NCI-H1105 (cell line): ENCODE measurements at places on chromosomes 1 and 21.

DNA sequence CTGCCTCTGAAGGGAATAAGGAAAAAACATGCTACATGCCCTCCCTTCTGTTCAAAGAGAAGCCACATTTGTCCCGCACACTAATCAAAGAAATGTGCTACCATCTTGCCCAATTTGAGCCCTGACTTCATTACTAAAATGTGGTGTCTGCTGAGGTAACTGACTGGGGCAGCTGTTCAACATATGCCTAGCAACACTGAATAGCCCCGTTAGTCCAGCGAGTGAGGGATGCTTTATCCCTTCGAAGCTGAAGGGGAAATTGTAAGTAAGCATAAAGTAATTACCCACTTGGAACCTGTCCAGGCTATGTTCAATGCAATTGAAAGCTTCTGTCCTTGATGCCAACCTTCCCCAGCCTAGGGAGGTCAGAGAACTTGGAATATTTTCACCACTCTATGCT is 310.6 kb downstream of the SEC16B start:
- DNase-seq = peak; percentile 37

- peak; percentile 39 for DNase-seq
Measured at GRCh38 chr1:111334169-111334568, 43.5 kb downstream of the CHIA start.

GRCh38 chr21:17451364-17451891 is 61.4 kb upstream of the CXADR start:
- no peak for DNase-seq

DNA sequence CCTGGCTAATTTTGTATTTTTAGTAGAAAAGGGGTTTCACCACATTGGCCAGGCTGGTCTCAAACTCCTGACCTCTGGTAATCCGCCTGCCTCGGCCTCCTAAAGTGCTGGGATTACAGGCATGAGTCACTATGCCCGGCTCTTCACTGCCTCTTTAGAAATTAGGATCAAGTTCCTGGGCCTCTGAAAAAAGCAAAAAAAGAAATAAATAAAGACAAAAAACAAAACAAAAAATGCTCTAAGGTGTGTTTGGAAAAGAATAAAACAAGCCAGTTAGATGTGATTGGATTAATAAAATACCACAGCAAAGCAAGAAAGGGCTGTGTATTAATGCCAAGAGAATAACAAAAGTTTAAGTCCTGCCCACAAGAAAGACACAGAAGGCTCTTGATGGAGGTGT is 4.2 kb upstream of the ABCB10 start:
- no peak for DNase-seq

GRCh38 chr1:83807821-83808220 is 191.1 kb downstream of the TTLL7 start:
- DNase-seq = no peak

GRCh38 chr1:101167891-101168290 is 68.9 kb upstream of the S1PR1 start:
- no peak for DNase-seq

DNA sequence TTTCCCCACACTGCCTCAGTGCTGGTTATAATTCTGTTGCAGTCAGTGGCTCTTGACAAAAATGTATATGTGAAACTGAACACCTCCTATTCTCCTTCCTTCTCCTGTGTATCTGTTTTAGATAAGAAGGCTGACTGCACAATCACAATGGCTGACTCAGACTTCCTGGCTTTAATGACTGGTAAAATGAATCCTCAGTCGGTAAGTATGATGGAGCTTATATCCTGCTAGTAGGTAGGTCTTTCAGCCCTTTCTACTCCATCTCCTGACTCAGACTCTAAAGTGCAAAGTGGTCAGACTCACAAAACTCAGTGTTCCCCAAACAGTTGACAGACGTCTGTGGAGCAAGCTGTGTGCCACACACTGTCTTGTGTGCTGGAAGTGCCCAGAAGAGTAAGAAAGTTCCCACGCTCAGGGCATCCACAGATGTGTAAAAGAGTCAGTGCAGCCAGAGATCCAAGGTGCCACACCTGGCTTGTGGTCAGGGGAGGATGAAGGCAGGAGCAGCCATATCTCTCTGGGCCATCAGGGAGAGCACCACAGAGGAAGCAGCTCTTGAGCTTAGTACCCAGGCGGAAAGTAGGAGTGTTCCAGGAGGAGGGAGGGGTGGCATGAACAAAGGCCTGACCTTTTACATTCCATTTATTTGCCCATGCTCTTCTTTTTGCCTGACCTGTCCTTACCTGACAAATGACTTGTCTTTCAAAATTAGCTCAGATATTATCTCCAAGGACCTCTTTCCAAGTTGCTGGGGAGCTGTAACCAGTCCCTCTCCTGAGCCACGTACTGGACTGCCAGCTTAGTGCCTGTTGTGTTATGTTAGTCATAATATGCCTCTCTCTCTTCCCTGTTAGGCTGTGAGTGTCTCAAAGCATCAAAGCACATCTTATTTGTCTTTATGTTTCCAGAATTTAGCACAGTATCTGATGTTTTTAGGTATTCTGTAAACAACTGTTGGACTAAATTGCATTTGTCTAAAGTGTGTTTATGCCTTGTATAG is 14.0 kb upstream of the PODN start:
- no peak for DNase-seq

DNA sequence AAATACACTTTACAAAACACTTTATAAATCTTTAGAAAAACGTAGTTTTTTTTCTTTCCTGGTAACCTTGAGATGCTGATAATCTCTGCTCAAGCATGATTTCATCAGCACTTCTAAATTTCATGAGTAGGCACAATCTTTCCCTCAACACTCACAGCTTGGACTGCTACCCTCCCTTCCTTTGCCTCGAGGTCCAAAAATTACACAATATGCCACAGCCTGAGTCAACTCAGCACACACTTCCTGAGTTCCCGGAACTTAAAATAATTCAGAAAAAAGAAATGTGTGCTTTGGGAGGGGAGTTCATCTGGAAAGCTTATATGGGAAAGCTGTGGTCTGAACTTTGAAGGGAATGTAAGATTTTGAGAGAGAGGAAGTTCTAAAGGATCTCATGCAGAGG is 5.9 kb downstream of the CLCA2 start:
- DNase-seq = no peak

GRCh38 chr1:217348960-217349664 is 281.8 kb downstream of the GPATCH2 start:
- no peak for DNase-seq

DNA sequence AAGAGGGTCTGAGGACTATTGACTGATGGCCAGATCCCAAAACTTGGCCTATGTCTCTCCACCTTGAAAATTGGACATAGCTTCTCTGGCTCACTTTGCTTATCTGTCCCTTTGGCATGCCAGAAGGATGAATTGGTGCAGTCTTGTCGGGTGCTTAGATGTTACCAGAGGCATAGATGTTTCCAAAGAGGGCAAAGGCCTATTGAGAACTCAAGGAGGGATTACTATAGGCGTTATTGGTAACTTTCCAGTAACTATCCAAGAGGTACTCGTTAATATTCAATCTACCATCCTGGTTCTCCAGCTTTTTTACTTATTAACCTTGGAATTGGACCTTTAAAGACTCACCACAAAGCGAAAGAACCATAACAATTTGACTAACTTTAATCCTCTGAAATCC is 368.3 kb upstream of the ESRRG start:
- no peak for DNase-seq

DNA sequence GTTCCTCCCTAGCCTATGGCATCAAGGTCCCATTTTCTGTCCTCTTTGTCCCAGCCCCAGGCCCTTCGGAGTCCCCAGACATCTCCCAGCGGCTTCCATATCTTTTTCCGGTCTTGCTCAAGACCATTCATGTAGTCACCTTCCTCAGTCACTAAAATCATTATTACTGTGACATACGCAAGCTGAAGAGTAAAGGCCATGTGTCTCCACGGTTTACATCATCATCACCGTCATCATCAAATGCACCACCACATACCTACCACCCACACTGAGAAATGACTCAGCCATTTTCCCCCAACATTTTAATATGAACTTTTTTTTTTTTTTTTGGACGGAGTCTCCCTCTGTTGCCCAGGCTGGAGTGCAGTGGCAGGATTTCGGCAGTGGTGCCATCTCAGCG is 43.4 kb downstream of the FHAD1 start:
- no peak for DNase-seq

- no peak for DNase-seq
Measured at GRCh38 chr21:43277481-43278351, 108.9 kb downstream of the CRYAA start.

- DNase-seq = peak; percentile 76
Measured at GRCh38 chr1:88998716-88999115, 6.3 kb upstream of the KYAT3 start.

DNA sequence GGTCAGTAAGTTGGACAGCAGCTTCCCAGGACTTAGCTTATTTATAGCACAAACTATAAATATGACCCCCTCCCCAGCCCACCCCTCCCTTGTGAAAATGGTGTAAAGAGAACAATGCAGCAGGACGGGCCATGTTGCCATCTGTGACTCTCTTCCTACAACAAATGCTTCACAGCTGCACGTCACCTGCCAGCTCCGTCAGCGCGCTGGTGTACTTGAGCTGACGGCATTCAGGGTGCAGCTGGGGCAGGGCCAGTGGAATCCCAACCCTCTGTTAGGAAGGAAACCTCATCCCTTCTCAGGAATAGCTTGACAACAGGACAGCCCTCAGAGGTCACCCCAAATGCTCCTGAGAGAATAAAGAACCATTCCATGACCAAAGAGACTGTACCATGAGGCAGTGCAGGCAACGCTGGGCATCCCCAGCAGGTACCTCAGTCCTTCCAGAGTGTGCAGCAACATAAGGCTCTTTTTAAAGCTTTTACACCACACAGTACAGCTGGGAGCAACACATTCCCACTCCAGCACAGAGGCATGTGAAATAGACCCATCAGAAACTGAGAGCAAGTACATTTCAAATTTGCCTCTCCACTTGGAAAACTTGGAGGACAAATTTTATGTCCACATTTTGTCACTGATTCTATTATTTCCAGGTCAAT is 85.0 kb downstream of the ATP1A1 start:
- no peak for DNase-seq

DNA sequence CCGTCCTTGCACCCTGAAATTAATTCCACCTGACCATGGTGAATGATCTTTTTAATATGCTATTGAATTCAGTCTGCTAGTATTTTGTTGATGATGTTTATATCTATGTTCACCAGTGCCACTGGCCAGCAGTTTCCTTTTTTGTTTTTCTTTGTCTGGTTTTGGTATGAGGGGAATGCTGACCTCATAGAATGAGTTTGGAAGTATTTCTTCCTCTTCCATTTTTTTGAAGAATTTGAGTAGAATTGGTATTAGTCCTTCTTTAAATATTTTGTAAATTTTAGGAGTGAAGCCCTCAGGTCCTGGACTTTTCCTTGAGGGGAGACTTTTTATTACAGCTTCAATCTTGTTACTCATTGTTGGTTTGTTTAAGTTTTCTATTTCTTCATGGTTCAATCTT is 231.6 kb downstream of the MRPL39 start:
- DNase-seq = no peak

DNA sequence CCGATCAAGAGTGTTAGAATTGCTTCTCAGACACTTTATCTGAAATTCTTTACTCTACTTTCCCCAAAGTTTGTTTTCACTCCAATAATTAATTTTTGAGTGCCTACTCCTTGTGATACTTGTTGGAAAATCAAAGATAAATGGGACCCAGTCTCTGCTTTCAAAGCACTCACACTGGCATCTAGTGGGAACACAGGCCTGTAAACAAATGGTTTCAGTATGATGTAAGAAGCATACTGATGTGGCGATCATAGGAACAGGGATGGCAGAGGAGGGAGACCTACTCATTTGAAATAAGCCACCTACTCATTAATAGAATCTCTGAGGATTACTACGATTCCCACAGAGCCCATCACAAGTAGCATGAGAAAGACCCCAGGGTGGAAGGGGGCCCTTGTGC is 273.7 kb upstream of the ST6GALNAC5 start:
- DNase-seq = no peak

GRCh38 chr1:203913073-203913521 is 51.7 kb downstream of the SNRPE start:
- DNase-seq = no peak

DNA sequence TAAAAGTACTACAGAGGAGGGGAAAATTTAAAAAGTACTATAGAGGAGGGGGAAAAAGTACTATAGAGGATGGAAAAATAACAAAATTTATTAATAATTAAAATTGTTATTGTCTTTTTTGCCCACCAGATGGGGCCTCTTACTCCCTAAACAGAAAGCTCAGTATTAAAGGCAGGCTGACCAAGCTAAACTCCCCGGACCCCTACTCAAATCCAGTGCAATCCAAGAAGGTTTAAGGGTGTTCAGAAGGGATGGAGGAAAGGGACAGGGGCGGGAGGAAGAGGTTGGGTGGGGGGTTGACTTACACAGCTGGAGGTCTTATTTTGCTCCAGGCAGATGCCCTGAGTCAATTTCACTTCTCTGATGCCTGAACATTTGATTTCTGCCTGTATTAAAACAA is 13.7 kb downstream of the CD34 start:
- peak; percentile 11 for DNase-seq

GRCh38 chr21:45596704-45597318 is 46.7 kb upstream of the PCBP3 start:
- peak; percentile 24 for DNase-seq

DNA sequence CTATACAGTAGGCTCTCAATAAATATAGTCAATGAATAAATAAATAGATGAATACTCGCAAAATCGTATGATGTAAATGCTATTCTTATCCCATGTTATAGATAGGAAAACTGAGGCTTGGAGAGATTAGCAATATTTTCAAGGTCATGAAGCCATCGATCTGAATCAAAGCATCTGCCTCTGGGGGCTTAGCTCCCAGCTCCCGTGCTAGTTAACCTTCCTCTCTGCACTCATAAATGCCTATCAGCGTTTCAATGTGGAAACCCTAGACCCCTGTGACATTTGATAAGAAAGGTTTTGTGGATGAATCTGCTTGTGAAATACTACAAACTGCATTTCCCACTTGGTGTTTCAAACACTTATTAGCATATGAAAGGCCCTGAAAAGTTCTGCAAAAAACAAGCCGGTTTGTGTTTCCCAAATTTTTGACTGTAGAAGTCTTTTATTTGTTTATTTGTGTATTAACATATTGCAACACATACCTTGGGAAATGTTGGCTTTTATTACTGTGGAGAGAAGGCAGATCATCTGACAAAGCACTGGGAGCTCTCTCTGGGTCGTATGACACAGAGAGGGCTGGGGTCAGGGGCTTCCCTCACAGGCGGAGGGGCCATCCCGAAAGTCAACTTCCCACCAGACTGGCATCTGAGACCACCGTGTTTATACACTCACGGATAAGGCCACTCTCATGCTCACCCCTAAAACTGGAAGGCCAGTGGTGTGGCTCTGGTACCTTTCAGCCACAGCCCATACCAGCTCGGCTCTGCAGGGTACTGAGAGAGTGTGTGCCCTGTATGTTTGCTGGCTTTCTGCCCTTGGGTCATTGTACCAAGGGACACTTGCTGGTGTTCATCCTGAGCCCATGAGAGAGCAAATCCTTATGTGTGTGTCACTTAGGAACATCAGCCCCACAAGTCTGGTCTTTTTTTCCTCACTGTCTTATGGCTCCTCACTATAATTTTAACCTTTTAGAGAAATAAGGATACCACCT is 993 bp upstream of the PROK1 start:
- no peak for DNase-seq

DNA sequence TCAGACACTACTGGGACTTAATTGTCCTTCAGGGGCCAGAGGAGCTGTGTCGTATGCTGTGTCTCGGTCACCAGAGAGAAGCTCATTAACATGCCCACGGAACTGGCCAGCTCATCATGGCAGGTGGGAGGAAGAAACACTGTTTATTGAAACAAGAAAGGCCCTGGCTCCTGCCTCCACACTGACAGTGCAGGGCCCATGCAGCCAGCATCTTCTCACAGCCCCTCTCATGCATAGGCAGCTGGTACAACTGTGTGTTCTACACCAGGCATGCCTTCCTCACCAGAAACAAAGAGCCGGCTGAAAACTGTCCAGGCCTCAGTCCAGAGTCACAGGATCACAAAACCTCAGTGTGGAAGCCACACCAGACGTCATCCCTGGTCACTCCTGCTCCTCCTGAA is 106.0 kb downstream of the UBE2U start:
- DNase-seq = no peak
